Stimulated activated CD8-positive, alpha-beta memory T cell treated with anti-CD3 and anti-CD28 coated beads, Interleukin-4, amount 100 ng/mL, for 4 hours (primary cell): ENCODE measurements at places on chromosomes 7 and 10.

- DNase-seq = no peak
These were observed 584.0 kb upstream of the GHITM start for GRCh38 chr10:83555264-83555663.

GRCh38 chr7:95684037-95684436 is 87.7 kb upstream of the PDK4 start:
- no peak for DNase-seq

GRCh38 chr10:74587109-74587854 is 239.1 kb upstream of the KAT6B start:
- DNase-seq = no peak

DNA sequence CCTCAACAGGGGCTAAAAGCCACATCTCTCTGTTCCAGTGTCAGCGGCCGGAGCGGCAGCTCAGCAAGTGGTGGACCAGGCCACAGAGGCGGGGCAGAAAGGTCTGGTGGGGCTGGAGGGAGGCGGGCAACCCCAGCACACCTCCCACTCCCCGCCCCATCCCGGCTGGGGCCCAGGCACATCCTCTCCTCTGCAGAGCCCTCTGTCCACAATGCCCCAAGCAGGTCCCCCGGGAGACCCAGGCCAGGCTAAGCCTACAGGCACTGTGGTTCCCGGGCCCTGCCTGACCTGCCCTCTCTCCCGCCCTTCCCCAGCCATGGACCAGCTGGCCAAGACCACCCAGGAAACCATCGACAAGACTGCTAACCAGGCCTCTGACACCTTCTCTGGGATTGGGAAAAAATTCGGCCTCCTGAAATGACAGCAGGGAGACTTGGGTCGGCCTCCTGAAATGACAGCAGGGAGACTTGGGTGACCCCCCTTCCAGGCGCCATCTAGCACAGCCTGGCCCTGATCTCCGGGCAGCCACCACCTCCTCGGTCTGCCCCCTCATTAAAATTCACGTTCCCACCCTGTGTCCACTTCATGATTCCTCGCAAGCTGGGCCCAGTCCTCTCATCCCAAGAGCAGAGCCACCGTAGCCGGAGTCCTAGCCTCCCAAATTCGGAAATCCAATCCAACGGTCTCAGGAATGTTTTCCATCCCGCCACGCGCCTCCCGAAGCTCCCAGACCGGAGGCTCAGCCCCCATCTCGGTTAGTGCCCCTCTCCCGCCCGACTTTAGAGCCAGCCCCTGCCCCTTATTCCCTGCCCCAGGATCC is 2.1 kb downstream of the ADIRF start:
- no peak for DNase-seq
